ENCODE measurements at places on chromosomes 3 and 15.

GRCh38 chr15:56208641-56209155 lies 35.0 kb downstream of the RFX7 start:
- no peak for DNase-seq

DNA sequence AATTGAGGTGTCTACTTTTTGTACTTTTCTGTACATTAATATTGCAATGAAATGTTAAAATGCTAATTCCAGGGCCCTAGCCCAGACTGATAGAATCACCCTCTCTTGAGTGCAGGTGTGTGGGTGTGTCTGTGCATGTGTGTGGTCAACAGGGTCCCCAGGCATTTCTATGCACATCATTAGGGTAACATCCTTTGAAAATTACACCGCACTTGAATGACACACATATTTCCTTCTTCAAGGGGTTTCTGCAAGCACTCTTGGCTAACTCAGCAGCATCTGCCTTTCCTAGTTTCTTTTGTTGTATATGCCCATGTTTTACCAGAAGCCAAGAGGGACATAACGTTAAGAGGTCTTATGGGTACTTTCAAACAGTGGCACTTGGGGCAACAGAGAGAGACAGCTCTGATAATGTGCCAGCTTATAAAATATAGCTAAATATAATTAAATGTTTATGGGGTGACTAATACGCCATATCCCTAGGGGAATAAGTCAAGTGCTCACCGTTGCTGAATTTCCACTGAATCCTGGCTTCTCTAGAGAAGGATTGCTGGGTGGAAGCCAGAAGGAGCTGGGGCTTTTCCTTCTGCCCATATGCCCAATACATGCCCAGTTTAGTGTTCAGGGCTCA lies 54.5 kb upstream of the LRIG1 start:
- DNase-seq = no peak

- no peak for DNase-seq
These were observed 2.2 kb downstream of the C3orf80 start for GRCh38 chr3:160227419-160227818.

GRCh38 chr3:141406265-141406664 lies 38.0 kb downstream of the ZBTB38 start:
- DNase-seq = no peak

DNA sequence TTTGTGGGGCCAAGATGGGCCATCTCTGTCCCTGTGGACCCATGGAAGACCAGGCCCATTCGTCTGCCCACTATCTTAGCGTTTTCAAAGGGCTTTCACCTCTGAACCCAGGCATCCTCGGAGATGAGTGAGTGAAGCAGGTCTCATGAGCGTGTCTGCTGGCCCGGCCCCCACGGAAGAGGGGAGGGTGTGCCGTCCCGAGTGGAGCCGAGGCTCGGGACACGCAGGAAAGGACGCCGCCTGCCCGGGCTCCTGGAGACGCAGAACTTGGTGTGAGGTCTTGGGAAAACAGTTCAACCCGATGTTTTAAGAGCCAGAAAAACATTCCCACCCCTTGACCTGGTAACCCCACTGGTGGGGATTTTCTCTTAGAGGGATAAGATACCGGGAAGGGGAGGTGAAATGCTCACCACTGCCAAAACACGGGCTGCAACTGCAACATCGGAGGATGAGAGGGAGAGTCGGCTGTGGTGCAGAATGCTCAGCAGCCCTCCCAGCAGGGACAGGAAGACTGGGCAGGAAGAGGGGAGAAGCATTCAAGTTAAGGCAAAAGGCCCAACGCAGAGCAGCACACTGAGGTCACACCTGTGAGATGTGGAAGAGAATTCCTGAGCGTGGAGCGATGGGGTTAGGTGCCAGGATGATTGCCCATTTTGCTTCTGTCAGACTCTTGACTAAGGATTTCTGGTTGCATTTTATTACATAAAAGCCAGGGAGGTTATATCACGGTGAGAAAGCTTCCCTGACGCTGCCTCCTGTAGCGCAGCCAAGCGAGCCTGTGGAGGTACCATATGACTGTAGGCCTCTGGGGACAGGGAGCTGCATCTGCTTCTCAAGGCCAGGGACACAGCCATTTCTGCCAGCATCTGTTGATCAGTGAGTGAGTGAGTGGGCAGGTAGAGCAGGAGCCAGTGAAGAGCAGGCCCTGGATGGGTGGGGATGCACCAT lies 14.1 kb upstream of the STAB1 start:
- peak; percentile 53 for DNase-seq

DNA sequence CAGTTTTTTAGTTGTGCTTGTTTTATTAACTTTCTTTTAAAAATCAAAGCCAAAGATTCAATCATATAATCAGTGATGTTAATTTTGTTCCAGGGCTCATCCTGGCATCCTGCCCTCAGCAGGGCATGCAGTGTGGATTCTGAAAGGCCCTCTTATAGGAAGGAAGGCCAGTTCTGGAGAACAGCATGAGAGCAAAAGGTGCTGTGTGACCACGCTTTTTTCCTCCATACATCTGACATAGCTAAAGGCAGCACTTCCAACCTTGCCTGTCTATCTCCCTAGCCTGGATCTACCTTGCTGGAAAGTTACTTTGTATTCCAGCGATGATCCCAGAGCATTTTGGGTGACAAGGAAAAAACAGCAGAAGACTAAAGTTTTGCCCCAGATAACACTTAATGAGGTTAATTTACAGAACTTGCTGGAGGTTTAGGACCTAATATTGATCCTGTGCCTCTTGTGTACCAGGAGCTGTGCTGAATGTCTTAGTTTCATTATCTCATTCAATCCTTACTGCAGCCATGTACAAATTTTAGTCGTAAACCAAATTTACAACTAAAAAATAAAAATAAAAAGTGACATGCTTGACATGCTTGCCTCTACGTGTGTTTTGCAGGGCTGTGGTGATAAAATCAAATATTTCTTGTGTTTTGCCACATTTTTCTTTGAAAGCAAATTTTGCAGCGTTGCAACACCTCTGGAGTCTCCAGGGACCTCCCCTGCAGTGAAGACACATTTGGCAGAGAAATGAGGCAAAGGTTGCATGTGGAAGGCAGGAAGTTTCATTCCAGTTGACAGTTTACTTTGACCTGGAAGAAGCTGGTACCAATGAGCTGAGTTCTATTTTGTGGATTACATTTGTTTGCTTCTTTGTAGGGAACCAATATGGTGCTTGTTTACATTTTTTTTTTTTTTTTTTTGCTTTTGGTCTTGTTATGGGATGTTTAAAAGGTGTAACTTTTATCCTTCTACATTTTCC lies 13.2 kb downstream of the IL1RAP start:
- DNase-seq = no peak

DNA sequence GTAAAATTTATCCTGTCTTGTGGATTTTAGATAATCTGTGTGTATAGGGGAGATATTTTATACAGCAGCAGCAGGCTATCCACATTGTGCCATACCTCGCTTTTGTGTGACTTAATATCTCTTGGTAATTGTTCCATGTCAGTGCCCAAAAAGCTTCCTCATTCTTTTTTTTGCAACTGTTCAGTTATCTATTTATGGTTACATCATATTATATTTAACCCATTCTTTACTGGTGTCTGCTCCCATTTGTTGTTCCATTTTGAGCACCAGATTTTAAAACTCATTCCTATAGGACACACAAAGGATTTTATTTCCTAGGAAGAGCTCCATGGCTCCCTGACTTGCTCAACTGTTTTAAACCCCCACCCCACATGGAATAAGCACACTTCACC lies 86.3 kb upstream of the RASGRP1 start:
- no peak for DNase-seq

DNA sequence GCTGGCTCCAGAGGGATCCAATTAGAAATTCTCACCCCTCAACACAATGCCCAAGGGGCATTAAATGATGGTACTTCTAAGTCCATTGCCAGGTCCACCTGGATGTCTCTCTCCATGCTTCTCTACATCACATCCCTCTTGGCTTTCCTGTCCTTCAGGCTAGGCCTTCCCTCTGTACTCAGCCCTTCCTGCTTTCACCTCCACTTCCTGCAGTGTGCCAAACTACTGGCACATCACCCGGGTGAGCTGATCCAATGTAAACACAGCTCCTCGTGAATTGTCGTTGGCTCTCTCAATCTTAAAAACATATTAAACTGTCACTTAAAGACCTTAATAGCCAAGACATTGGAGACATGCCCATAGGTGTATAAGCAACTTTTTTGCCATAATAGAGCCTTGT lies 4.0 kb downstream of the LMCD1 start:
- DNase-seq = no peak

DNA sequence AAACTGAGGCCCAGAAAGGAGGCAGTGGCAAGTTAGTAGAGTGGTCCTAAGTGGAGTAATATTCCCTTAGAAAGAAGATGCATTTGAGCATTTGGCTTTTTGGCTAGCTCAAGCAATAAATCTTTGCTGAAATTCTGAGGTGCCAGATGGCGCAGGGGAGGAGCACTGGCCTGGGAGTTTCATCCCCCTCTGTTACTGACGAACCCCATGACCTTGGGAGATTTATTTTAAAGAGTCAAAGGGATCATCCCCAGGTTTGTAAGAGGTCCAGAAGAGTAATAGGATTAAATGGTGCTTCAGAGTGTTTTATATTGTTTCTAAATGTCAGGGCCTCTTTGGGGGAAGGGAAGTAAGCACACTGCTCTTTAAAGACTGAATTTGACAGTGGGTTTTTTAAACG lies 85.1 kb upstream of the PIAS1 start:
- peak; percentile 74 for DNase-seq

DNA sequence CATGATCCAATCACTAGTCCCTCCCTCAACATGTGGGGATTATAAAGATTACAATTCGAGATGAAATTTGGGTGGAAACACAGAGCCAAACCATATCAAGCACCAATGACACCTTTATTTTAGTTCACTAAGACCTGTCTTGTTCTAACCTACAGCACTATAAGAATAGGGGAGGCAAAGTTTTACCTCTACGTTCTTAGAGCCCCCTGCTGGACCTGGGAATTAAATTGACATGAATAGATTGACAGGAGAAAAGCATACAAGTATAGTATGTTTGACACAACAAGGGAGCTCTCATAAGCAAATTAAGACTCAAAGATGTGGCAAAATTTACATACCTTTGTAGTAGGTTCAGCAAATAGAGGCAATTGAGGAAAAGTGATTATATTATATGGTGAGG lies 974.4 kb upstream of the ALCAM start:
- DNase-seq = no peak

DNA sequence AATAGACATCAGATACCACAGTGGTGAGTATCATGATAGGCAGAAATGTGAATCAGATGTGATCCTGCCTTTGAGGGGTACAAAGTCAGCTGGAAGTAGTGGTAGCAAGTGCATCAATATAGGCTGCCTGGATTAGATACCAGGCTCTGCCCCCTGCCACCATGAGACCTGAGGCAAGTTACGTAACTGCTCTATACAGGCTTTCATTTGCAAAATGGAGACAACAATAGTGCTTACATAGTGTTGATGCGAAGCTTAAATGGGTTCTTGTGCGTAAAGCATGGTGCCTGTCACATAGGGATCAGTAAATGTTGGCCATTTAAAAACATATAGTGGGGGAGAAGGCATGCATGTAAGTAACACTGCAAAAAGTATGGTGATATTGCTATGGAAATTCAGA lies 158.0 kb downstream of the RYR3 start:
- DNase-seq = no peak

GRCh38 chr15:101566748-101567488 lies 77.4 kb upstream of the PCSK6 start:
- no peak for DNase-seq

GRCh38 chr3:115832265-115832664 lies 209.0 kb downstream of the GAP43 start:
- DNase-seq = peak; percentile 25

DNA sequence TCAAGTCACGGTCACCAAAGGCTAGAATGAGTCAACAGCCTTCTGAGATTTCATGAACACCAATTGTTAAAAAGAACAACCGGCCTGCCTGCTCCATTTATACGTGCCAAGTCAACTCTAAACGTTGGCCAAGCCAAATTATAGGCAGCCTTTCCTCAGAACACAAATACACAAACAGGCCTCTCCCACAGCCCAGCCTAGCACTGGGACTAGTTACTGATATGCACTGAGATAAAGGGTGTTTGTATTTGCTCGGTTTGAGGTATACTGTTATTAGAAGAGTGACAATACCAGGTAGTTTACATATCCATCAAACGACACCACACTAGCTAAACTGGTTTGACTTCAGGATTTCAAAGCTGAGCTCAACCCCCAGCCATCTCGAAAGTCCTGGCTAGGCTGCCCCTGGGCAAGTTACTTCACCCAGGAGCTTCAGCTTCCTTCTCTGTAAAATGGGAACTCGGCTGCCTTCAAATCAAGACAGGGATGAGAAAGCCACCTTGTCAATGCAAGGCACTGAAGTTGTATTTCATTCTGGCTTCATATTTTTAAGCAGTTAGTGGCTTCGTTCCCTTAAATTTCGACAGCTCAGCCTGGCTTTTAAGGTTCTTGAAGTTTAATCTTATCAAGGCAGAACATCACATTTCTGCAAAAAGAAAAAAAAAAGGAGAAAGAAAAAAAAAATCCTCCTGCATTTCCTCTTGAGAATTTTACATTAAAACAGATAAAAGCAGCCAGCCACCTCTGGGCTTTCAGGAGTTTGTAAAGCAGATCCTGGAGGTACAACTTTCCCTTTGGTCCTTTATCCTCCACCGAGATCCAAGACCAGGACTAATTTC lies 4.0 kb downstream of the TLE3 start:
- DNase-seq = no peak

GRCh38 chr3:73094129-73094528 lies 32.7 kb downstream of the EBLN2 start:
- no peak for DNase-seq

DNA sequence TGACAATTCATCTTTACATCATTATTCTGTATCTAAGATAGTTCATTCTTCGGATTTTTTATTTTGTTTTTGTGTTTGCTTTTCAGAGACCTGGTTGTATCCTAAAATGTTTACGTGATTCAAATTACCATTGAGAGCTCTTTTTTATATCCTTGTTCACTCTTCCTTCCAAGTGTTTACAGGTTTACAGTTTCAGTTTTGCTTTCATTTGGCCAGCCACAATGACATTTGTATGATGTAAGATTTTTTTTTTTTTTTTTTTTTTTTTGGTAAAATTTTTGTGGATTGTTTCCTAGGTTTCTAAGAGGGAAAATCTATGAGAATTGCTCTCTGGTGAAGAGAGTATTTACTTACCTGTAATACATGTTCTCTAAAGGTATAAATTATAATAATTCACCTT lies 55.0 kb downstream of the SETD5 start:
- no peak for DNase-seq
